Naive thymus-derived CD4-positive, alpha-beta T cell (primary cell): ENCODE measurements at places on chromosomes 3 and 15. TPM values are rescaled to one million over a fixed set of nuclear protein-coding genes. Genes with fewer than 3 reads are reported as not detected.
A peak's percentile ranks its signal among the peaks of the same experiment; 100 is the strongest.

HESX1 gene
- not detected for total RNA-seq

- peak; percentile 79 for DNase-seq
These were observed at the start of gene APPL1 for GRCh38 chr3:57227204-57227929. Gene APPL1, plus strand, starts transcription at chr3:57227729. Its CDS starts 155 bp downstream, at chr3:57227884.

GRCh38 chr3:14841836-14842235 lies 23.1 kb downstream of the FGD5 start:
- no peak for DNase-seq

- no peak for DNase-seq
These were observed 536 bp downstream of the WDR73 start for GRCh38 chr15:84653584-84653909.

GRCh38 chr3:21729888-21730459 lies 21.0 kb downstream of the ZNF385D start:
- no peak for DNase-seq

DNA sequence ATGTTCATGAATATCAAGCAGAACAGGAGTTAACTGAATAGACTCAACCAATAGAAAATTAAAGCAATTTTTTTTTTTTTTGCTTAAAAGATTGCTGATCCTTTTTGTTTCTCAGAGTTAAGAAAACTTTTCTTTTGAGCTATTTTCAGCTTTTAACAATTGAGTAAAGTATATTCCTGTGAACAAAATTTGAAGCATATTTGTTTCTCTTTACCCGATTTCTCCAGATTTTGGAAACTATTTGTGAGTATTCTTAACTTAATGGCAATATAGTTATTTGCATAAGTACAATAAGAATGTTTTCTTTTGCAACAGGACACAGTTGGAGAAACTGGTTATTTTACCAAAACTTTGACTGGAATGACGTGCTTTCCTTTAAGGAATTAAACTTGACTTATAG lies 53.4 kb upstream of the C15orf39 start:
- no peak for DNase-seq

DNA sequence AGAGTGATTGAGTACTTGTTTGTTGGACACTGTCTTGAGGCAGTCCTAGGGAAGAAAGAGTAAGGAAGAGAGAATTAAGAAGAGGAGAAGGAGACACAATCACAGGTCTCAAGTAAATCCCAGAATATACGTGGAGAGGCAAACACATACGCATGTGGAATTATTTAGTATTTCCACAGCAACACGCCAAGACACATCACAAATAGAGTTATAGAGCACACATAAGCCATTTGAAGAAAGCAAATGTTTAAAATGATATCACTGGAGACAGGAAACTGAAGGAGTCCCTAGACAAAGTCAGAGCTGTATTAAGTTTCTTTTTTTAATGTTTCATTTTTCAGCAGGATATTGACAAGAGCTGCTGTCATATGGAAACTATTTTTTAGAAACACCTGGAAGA lies 206.1 kb upstream of the LRIG1 start:
- DNase-seq: no peak

GRCh38 chr3:48301800-48302166 lies 31.7 kb downstream of the SPINK8 start:
- DNase-seq: no peak

DNA sequence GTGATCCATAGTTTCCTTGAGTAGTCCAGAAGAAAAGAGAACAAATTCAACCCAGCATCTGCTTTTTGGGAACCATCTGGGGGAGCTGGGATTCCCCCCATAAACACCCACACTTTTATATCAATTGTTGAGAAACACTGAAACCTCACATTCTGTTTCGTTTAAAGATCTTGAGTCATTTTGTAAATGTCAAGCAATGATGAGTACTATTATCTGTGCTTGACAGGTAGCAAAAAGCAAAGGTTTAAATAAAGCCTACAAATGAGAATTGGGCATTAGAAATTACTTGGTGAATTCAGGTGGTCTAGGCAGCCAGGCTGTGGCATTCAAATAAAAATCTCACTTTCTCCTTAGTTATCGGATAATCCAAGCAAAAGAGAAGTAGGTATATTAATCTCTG lies 75.7 kb downstream of the TMEM266 start:
- no peak for DNase-seq

MESP1 gene
- not detected for total RNA-seq

TPM1 gene
- total RNA-seq: 19.2 TPM

- DNase-seq: no peak
These were observed 203.9 kb downstream of the MBNL1 start for GRCh38 chr3:152472672-152472954.
